ENCODE measurements at places on chromosomes 5 and 9.

DNA sequence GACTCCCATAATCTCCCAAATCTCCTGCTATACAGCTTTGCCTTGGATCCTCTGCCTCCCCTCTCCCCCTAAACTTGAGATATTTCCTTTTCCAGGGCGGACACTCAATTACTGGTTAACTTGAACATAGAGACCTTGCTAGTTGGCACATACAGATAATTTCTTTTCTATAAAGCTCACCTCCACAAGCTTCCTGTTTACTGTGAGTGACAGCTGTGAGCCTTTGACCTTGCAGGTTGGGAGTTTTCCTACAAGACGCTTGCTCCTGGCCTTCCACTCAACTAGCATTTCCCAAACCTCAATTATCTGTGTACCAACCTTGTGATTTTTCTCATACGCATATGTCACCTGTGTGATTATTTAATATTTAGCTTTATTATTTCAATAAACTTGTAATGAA lies 114.5 kb downstream of the GNA14 start:
- no peak for DNase-seq

DNA sequence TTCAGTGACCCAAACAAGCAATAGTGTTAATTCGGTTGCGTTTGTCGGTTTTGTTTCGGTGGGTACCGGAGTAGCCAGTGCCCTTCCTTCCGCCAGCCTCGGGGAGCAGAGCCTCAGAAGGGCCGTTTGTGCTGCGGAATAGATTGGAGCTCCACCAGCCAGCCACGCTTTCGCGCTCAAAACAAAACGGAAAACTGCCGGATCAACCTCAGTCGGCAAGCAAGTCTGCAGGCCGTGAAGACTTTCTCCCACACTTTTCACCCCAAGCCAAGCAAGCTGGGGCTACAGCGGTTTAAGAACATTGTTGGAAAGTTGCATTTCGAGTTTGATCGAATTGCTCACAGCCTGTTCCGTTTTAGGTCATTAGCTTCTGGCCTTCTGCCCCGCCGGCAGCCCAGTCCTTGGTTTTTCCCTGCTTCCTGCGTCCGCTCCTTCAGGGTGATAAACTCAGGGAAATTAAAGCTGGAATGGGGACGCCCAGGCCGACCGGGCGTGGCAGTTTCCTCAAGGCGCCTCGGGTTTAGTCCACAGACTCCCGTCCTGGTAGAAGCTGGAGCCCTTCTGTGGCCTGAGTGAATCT lies 803 bp upstream of the CCNO start:
- peak; percentile 87 for DNase-seq

GRCh38 chr9:121434969-121435368 lies 64.7 kb downstream of the GGTA1 start:
- no peak for DNase-seq

DNA sequence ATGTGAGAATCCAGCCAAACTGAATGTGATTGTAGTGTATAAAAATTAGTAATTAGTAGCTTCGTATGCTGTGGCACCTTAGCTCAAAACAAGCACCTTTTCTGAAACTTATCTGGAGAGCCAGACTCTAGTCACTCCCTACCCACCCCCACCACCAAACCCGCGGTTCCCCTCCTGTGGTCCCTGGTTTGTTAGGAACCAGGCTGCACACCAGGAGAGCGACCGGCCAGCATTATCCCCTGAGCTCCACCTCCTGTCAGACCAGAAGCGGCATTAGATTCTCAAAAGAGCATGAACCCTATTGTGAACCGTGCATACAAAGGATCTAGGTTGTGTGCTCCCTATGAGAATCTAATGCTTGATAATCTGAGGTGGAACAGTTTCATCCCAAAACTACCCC lies 498.6 kb downstream of the CHSY3 start:
- no peak for DNase-seq

DNA sequence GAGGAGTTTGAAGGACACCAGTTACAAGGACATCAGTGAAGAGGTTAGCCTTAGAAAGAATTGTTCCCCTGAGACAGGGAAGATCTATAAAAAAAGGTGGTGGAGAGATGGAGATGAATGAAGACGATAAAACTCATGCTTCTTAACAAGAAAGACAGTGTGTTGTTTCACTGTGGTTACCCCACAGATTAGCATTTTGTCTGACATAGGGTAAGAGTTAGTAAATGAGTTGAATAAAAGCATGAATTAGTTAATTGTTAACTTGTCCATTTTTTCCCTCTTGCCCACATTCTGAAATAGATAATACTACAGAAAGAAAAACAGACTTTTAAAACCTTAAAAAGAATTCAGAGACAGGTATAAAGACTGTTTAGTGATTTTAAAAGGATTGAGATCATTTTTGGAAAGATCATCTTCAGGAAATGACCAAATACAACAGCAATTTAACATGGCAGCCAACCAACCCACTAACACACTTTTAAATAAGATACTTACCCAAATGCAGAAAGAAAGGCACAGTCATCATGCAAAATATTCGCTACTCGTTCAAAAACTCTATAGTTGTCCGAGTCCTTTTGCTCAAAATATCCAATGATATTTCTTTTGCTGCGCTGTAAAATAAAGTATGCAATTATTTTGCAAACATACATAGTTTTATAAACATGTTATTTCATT lies 78.5 kb downstream of the ERP44 start:
- no peak for DNase-seq

DNA sequence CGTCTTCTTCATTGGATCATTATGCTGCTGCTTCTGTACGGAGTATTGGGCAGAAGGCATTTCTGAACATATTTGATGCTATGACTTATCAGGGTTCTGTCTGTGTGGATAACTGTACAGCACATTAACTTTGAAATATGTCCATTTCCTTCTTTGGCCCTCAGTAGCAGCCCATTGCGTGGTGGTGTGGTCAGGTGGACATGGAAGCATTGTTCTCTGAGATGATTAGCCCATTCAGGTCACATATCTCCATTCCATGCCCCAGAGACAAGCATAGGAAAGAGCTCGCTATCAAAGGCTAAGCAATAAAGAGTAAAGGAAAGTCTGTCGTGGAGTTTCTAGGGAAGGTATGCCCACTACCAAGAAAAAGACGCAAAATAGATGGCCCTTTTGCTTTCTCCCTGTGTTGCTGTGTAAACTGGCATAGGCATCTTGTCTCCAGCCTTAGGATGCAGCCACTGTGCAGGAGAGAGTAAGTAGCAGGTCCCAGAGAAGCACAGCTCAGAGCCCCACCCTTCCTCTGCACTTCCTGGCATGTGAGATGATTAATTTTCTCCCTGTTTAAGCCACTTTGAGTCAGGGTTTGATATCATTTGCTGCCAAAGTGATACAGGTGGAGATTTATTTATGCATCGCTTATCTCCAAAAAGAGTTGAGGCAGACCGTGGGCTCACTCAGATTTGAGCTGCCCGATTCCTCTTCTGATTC lies 221.9 kb downstream of the PDZD2 start:
- no peak for DNase-seq

DNA sequence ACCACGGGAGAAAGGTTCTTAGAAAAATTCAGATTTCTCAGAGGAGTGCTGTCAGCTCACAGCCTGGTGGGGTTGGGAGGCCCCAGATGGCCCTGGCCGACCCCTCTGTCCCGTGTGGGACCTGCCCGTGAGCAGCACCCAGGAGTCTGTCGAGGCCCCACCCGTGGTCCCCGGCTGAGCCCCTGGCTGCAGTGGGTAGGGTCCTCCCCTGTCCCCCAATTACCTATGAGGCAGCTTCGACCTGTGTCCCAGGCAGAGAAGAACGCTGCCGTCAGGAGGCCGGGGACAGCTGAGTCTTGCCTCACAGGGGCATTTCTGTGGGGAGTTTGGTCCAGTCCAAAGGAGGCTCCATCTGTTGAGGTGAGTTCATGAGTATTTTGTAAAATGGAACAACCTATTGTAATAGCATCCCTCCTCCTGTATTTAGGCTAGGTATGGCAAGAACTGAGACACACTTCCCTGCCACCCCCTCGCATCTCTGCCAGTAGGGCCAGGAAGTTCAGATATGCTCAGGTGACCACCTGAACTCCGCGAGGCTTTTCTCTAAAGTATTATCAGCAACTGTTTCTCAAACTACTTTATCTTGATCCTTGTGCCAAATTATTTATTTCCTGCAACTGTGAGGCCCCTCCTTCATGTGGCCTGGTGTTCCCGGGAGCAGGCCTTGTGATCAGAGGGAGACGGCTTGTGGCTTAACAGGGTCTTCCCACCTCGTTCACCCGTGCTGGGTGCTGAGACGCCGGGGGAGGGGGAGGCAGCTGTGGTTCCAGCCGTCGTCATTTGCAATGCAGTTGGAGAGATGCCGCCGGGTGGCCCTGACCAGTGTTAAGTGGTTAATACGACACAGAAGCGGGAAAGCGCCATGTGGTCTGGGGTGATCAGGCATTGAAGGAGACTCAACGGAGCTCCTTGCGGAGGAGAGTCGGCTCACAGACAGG lies 1.7 kb downstream of the AHRR start:
- DNase-seq = no peak

DNA sequence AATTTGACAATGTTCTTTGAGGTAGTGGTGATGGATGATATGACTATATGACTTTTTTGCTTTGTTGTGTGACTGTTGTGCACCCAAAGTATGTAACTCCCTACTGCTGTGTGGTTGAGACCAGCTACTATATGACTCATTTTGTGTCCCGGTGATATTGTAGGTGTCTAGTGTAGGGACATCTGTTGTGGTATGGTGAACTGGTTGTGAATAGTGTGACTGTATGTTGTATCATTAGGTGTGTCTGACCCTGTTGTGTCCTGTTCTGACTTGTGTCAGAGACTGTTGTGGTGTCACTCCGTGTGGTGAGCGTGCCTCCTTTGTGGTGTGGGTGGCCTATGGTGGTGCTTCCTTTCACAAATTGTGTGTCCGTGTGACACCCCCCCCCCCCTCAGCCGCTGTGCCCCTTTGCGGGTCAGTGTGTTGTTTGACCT lies 11.2 kb upstream of the CXXC5 start:
- peak; percentile 71 for DNase-seq

Data from NCI-H69 (cell line).